ENCODE measurements at places on chromosomes 7 and 10.

- DNase-seq: no peak
Observed at GRCh38 chr7:80974396-80975358, 55.8 kb upstream of the SEMA3C start.

- peak; percentile 26 for DNase-seq
Observed at GRCh38 chr10:117005527-117006055, 604 bp upstream of the SHTN1 start.

DNA sequence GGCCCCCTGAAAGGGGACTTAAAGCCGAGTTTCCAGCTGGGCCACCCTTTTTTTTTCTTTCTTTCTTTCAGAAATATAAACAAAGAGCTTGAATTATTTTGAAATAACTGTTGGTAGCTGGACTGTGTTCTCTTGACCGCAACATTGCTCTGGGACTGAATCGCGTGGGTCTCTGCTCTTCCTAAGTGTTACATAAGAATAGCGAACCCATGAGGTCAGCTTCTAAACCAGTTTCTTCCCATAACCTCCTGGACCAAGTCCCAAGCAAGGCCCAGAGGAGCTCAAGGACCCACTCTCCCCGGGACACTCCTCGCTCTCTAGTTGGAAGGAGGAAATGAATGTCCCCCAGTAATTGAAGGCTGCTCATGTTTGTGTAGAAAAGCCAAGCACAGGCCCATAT, 91.1 kb downstream of the CXCL12 start:
- no peak for DNase-seq

- DNase-seq: no peak
Observed at GRCh38 chr7:35701287-35701900, 6.5 kb upstream of the HERPUD2 start.

DNA sequence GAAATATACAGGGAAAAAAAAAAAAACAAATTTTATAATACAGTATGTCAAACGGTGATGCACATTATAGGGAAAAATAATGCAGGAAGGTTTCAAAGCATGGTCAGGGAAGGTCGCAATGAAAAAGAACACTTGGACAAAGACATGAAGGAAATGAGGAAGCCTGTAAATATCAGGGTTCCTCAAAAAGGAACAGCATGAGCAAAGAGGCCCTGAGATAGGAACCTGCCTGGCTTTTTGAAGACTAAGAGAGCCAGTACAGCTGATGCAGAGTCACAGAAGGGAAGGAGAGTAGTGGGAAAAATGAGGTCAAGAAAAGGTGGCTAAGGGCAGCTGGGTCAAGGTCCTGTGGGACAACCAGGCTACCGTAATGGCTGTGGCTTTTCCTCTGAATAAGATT, 1.9 kb downstream of the VPS41 start:
- no peak for DNase-seq

DNA sequence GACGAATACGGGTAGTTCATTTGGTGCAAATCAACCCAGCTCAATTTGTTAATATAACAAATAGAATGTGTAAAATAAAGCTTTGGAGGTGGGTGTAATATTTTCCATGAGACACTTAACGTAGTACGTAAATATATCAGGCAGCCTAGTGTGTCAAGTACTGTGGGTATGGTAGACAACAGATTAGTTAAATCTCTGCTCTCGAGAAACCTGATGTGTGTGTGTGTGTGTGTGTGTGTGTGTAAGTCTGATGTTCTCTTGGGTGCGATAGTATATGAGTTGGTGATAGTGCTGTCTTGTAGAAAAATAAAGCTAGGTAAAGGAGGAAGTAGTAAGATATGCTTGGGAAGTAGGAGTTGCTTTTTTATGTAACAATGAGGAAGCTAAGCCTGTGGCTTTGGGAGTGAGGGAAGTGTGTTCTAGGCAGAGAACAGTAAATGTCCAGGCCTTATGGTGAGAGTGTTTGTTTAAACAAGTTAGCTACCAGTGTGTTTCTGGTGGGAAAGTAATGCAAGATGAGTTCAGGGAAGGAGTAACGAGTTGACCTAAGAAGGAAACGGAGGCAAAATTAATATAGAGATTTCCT, 26.1 kb downstream of the WAC start:
- DNase-seq: no peak

DNA sequence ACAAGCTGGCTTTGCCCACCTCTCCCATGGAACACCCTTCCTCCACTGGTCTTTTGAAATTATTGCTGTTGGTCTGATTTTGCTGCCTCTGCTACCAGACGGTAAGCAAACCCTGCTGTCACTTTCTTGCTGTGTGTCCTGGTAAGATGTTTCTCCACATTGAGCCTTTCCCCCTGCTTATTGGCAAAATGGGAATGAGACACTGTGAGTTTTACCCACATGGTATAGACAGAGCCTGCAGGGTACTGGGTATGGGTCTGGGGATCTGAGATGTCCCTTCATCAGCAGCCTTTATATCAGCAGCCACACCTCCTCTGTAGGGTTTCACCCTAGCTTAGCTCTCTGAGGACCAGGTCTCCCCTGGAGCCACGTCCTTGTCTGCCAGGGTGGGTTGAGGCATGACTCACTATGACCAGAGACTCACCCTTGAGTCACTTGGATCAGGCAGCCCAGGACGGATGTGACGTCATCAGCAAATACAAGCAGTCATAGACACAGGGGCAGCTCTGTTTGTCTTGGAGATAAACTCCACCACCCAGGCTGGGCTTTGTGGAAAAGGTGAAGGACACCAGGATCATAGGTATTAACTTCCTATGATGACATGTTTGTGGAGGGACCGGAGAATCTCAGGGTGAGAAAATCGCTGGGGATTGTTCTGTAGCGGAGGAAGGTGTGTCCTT, 17.9 kb upstream of the BAIAP2L1 start:
- DNase-seq: no peak

- no peak for DNase-seq
Observed at GRCh38 chr10:86943316-86944030, 13.9 kb downstream of the MMRN2 start.

- DNase-seq: peak; percentile 89
Observed at GRCh38 chr7:97027427-97028234, 3.0 kb upstream of the DLX5 start.

- DNase-seq: no peak
Observed at GRCh38 chr7:150965273-150965830, 12.8 kb downstream of the KCNH2 start.

GRCh38 chr10:71561003-71561574, 158.5 kb downstream of the C10orf105 start:
- no peak for DNase-seq

GRCh38 chr10:17144757-17145156, 15.1 kb upstream of the CUBN start:
- DNase-seq: no peak

- DNase-seq: no peak
Observed at GRCh38 chr10:62961951-62962523, 145.9 kb upstream of the EGR2 start.

GRCh38 chr7:16604054-16604453, 41.5 kb downstream of the ANKMY2 start:
- DNase-seq: no peak

DNA sequence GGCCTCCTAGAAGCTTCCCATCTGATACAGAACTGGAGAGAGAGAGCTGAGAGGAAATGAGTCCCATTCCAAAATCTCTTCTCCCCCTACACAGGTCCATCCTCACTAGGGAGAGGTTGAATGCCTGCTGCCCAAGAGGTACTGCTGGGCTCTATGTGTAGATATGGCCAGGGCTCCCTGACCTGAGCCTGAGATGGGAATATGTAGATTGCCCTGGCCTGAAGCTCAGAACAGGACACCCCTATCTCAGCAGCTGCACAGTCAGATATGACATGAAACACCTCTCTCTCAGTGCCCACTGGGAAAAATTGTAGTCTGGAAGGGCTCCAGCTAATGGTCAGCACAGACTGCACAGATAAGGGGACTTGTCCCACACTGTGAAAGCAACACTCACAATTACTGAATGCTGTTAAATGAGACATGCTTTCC, 3.1 kb upstream of the IFIT1B start:
- no peak for DNase-seq

DNA sequence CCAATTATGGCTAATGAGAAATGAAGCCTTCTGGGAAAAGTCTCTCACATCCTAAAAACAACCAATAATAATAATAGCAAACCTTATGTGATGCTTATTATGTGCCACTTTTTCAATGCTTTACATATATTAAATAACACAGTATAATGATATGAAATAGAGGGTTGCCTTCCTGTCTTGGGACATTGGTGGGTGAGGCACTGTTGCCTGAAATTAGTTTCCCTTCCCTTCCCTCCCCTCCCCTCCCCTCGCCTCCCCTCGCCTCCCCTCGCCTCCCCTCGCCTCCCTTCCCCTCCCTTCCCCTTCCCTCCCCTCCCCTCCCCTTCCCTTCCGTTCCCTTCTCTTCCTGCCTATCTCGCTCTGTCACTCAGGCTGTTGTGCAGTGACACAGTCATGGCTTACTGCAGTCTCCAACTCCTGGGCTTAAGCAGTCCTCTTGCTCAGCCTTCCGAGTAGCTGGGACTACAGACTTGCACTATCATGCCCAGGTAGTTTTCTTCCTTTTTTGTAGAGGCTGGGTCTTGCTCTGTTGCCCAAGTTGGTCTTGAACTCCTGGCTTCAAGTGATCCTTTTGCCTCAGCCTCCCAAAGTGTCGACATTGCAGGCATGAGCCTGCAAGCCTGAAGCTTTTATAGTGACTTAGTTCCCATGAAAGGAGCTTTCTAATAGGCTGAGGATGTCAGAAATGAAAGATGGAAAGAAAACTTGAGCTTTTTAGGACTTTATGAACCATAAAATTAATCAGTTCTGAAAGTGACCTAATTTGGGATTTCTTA, 47.9 kb downstream of the PHTF2 start:
- DNase-seq: no peak

GRCh38 chr10:60209874-60210570, 179.7 kb downstream of the ANK3 start:
- no peak for DNase-seq

DNA sequence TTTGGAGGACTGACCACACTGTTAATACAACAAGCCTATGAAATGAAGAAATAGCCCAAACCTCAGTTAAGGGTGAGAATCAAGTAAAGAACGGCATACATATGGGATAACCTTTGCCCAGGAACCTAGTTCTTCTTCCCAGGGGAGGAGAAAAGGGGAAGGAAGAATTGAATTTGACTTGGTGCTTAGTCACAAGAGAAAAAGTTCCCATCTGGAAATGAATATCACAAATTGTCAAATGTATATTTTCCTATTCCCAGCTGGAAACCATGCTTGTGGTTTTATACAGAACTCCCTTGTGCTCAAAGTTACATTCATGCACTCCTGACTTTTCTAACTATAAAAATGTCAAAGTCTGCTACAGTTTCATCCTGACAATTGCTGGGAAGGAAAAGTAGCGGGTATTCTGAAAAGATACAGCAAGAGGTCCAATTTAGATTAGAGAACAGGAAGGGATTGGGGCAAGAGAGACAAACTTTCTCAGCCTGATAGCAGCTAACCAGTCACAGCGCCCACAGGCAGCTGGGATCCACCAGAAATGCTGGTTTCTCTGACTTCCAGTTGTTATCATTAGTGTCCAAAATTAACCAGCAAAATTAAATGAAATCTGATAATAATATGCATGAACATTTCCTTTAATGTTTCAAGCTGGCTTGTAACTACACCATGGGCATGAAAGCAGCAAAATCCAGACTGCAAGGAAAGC, 18.6 kb upstream of the GSAP start:
- DNase-seq: no peak

DNA sequence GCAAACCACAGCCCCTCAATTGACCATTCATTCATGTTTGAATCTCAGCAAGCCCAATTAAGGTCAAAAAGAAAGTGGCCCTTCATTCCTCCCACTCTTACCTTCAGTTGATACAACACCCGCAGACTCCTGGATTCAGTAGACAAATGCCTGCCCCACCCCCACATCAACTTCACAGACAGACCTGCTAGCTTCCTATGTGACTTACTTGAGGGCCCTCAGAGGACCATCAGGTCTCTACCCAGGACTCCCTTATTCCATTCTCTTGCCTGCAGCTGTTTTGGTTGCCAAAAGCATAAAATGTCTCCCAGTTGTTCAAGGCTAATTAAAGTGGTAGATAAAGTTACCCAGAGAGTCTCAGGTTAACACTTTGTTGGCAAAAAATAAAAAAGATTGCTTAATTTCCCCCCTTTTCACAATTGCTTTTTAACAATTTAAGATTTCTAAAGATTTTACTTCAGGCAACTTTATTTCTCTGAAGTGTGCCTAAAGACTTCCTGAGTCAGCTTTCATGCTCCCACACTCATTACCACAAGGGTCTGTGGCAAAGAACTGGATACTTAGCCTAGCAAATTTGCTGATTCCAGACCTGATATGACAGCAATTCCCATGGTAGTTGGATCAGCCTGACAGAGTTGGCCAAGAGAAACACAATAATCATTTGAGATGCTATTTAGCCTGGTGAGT, 3.3 kb upstream of the MTERF1 start:
- no peak for DNase-seq

DNA sequence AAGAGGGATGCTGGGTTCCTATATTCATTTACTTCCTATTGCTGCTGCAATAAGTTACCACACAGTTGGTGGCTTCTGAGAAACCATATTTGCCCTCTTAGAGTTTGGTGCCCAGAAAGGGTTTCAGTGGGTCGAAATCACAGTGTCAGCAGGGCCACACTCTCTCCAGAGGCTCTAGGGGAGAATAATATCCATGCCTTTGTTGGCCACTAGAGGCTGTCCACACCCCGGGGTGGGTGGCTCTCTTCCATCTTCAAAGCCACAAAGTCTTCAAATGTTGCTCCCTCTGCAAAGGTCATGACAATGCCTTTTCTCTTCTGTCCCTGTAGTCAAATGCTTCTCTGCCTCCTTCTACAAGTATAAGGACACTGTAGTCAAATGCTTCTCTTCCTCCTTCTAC, 989.4 kb downstream of the CCSER2 start:
- DNase-seq: no peak

- DNase-seq: peak; percentile 34
Observed at GRCh38 chr7:67843001-67843565, 846.5 kb downstream of the TYW1 start.

DNA sequence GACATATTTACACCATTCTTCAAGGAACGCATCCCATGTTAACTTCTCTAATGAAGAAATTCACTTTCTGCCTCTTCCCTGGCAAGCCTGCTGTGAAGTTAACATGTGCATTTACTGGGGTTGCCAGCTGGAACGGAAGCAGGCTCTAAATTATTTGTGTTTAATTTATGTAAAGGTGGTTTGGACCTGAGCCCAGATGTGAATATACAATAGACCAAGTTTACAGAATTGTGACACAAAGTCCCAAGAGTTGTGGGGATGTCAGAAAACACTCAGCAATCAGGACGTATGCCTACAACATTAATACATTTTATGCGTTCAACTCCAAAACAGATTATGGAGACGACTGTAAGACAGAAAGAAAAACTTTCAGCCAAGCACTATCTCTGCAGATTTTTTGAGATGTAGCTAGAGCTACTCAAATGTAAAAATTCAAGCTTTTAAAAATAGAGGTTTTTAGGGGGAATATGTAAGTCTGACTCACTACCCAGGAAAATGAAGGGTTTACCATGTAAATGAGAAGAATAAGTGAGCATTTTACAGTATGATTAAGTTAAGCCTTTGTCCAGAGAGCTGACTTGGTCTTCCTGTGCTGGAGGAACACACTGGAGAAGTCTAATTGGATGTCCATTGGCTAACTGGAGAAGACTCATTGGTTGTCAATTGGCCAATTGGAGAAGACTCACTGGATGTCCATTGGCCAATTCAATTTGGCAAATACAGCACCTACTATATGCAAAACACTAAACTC, 19.5 kb downstream of the NRP1 start:
- DNase-seq: no peak

GRCh38 chr10:35316218-35316967, 19.9 kb upstream of the CCNY start:
- no peak for DNase-seq
